ENCODE measurements at places on chromosomes 4 and X. TPM values are rescaled to one million over a fixed set of nuclear protein-coding genes. Genes with fewer than 3 reads are reported as not detected.

The CT45A1 gene
- total RNA-seq: not detected

The DCAF12L1 gene
- total RNA-seq: 4.4 TPM

The ALB gene
- not detected for total RNA-seq

The POLN gene
- 2.4 TPM for total RNA-seq

DNA sequence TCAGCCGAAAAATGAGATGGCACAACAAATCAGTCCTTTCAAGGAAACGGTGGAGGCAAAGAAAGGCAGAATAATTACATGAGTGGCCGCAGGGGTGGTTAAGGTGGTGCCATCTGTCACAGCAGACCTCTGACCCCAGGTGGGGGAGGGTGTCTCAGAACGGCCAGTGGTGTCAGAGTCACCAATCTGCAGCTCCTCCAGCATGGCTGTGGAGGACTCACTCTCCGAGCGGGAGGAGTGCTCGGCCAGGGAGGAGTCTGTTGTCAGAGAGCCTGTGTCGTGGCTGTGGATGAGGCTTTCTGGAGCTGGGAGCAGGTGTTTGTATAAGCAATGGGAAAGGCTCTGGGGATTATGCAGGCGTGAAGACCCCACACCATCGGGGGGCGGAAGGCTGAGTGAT is 130.3 kb upstream of the PDLIM3 start:
- DNase-seq: no peak

- DNase-seq: no peak
Measured at GRCh38 chr4:27305246-27305645, 444.6 kb downstream of the STIM2 start.

DNA sequence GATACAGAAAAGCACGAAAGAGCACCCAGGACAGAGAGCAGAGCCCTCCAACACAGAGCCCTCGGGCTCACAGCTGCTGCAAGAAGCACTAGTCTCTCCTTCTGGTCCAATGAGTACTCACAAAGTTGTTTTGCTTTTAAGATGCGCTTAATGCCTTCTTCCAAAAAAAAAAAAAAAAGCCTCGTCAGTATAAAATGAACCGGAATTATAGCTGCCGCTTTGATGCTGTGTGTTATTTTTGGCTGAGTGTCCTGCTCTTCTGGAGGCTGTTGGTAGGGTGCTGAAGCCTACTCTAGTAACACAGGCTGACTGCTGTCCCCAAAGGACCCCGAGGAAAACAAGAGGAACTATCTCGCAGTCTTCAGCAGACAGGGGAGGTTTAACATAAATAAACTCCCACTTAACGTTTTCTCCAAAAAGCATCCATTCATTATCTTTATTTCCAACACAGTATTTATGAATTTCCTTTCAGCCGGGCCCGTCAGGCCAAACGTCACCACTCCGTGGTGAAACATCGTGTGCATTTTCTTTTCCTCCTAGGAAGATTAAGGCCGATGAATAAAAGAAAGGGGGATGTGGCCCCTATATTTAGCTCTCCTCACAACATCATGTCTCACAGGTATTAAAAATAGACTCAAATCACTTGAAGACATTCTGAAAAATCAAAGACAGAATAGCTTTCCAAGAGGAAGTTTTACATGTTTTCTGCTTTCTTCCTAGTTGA is 213.7 kb upstream of the PPARGC1A start:
- DNase-seq: no peak

GRCh38 chr4:48031802-48032525 is 15.4 kb downstream of the NIPAL1 start:
- DNase-seq: no peak

DNA sequence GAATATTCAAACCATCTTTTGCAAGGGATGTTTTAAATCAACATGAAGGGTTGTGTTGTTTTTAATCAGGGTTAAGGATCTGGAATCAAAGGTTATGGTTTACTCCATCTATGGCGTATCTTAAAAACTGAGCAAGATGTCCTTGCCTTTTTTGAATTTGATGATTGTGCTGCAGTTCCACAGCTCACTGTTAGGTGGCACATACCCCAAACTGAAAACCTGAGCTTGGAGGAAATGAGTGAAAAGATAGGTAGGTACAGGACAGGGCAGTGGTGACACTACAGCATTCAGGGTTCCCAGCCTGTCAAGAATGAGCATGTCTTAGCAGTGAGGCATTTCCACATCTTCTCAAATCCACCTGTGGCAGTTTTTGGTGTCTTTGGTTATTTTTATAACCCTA is 13.1 kb upstream of the EOLA1 start:
- peak; percentile 41 for DNase-seq

DNA sequence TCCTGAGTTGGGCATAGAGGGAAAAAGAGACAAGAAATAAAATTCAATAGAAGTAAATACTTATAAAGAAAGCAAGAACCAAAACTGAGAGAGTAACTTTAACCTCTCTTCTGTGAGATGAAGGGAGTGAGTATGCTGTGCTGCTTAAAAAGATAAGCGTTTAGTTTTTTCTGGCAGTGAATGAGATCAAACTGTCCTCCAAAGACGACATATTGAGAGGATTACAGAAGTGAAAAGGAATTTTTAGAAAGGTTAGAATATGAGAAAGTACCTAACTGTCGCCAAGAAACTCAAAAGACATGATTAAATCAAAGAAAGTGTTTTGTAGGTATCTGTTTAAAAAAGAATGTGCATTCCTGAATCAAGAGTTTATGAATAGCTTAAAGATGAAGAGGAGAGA is 16.0 kb downstream of the GAB1 start:
- no peak for DNase-seq

GRCh38 chr4:121182296-121182695 is 18.2 kb upstream of the TNIP3 start:
- DNase-seq: no peak

- DNase-seq: peak; percentile 32
Measured at GRCh38 chr4:81069706-81070331, 39.3 kb downstream of the BMP3 start.

DNA sequence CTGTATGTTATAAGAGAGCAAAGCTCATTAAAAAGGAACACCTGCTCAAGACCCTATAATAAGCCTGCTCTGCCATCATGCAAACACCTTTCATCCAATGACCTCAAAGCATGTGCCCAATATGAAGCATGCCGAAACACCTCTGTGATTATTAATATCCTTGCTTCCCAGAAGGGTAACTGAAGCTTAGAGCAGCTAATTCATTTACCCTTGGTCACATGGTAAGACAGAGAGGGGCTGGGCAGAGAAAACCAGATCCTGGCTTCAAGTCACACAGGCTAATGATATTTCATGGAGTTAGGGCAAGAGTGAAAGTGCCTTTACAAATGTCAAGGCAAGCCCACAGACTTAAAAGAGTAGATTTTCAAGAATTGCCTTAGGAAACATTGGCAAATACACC is 5.6 kb downstream of the AMOT start:
- no peak for DNase-seq

DNA sequence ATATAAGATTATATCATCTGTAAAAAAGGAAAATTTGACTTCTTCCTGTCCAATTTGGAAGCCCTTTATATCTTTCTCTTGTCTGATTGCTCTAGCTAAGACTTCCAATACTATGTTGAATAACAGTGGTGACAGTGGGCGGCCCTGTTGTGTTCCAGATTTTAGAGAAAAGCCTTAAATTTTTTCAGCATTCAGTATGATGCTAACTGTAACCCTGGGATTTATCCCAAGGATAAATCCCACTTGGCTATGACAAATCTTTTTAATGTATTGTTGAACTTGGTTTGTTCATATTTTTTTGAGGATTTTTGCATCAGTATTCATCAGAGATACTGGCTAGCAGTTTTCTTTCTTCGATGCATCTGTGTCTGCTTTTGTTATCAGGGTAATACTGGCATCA is 217.2 kb upstream of the ARSJ start:
- DNase-seq: no peak

All from H7 (cell line).